ENCODE measurements at places on chromosomes 3 and 15.

GRCh38 chr3:148970271-148970670 lies 21.1 kb upstream of the GYG1 start:
- DNase-seq: no peak

GRCh38 chr3:64179249-64179648 lies 46.0 kb downstream of the PRICKLE2 start:
- DNase-seq: no peak

DNA sequence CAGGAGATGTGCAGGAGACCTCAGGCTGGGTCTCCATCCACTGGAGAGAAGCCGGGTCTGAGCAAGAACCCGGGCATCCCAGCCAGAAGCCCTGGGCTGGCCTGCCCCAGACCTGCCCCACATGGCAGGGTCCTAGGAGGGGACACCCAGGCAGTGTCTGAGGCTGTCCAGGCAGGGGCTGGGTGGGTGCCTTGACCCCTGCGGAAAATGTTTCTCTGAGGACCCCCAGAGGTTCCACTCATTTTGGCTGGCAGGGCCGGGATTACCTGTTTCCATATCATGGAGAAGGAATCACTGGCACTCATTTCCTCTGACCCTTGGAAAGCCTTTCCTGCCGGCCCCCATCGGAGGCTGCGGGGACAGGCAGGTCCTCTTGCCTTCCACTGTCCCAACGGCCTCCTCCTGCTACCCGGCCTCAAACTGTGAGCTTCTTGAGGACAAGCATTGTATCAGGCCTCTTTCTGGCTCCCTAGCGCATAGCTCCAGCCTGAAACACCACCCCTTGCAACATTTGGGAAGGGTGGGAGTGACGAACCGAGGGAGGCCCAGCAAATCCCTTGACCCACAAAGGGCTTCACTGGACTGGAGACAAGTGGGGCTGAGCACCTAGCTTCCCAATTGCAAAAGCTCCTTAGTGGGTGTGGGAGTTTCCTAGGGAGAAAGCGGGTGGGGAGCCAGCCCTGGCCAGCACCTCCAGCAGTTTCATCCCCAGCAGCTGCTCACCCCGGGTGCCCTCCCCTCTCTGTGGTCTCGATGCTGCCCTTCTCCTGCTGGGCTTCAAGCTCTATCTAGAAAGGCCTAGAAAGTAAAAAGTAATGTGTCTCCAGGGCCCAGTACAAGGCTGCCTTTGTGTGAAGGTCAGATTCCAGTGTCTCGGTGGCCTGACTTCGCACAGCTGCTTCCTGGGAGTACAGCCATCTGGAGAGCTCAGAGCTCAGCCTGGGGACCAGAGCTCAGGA lies 29.7 kb downstream of the ACSBG1 start:
- DNase-seq: no peak

DNA sequence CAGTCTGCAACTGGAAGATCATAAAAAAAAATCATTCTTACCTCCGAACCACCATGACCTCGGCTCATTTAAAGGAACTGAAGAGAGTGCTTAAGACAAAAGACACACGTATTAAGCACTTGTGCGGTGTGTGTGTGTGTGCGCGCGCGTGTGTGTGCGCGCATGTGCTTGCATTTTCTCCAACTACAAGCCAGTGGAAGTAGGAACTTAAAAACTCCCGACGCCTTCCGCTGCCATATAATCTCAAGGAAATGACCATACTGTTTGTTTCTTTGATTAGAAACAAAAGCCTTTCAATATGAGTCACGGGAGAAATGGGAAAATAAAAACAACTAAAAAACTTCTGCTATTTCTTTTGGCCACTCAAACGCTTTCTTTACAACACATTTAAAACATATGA lies 32.4 kb downstream of the FRMD4B start:
- DNase-seq: no peak

DNA sequence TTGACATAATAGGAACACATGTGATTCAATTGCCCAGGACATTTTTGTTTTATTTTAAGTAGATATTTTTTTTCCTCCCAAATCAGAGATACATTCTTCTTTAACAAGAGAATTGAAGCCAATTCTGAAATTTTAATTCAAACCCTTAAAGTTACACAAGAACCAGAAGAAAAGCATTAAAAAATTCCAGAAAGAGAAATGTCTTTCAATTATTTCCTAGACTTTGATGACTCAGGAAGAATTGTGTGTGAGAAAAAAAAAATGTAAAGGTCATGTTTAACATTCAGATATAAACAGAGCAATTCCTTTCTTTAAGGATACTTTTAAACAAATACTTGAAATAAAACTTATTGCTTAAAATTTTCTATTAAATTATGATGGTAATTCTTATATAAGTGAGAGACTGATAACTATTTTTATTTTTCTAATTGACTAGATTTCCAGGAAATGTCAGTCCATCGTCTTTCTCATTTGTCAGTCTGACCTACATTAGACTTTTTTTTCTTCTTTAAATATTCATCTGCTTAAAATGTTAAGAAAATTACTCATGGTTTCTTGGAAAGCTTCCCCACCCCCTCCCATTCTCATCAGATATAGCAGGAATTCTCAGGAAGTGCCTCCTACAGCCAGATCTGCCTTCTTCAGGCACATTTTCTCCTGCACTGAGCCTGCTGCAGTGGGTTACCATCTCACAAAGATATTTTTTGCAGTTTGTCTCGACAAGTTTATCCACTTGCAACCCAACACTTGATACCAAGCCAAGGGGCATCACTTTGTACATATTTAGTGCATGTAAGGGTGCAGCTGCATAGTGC lies 261.8 kb upstream of the CBLB start:
- DNase-seq: no peak

- DNase-seq: peak; percentile 3
These were observed 692 bp downstream of the UBE2E2 start for GRCh38 chr3:23203708-23204330.

GRCh38 chr3:146685050-146685814 lies 80.1 kb upstream of the PLSCR5 start:
- DNase-seq: no peak

All from activated gamma-delta T cell (primary cell).